Non-pigmented ciliary epithelial cell (primary cell): ENCODE measurements at places on chromosomes 7 and 10.

- no peak for DNase-seq
Observed at GRCh38 chr10:70121281-70121949, 11.2 kb downstream of the AIFM2 start.

DNA sequence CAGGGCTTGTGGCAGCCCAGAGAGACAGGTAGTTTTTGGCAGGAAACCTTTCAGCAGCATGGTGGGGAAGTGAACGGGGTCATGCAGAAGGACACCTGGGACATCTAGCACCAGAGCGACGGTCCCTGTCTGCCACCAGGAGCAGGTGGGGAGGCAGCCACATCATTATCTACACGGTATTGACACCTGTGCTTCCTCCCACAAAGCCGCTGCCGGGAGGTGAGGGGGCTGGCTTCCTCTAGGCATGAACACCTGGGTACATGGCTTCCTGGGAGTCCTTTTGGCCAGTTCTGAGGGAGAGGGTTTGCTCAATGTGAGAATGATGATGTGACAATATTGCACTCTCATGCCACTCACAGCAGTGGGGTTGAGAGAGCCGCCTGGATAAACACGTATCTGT is 275.2 kb downstream of the ACTR3B start:
- no peak for DNase-seq

GRCh38 chr10:99952799-99953198 is 56.9 kb downstream of the DNMBP start:
- no peak for DNase-seq

- DNase-seq: no peak
Observed at GRCh38 chr10:96856317-96856716, 24.2 kb downstream of the LCOR start.

DNA sequence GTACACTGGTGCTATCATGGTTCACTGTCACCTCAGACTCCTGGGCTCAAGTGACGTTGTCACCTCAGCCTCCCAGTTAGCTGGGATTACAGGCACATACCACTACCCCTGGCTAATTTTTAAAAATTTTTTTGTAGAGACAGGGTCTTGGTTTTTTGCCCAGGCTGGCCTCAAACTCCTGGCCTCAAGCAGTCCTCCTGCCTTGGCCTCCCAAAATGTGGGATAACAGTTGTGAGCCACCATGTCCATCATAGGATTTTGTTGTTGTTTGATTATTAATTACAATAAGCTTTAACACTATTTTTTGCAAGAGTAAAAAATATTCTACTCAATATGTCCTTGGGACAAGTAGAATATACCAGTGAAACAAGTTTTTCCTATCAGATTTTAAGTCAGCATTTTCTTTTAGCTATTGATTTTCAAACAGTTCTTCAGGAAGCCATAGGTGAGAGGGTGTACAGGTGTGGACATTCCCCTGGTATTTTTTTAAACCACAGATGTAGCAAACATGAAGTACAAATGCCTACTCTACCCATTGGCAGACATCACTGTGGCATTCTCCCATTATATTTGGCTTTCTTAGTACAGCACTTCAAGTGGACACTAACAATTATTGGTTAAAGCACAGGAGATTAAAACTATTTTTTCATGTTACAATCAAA is 18.7 kb downstream of the KMT2E start:
- DNase-seq: no peak

DNA sequence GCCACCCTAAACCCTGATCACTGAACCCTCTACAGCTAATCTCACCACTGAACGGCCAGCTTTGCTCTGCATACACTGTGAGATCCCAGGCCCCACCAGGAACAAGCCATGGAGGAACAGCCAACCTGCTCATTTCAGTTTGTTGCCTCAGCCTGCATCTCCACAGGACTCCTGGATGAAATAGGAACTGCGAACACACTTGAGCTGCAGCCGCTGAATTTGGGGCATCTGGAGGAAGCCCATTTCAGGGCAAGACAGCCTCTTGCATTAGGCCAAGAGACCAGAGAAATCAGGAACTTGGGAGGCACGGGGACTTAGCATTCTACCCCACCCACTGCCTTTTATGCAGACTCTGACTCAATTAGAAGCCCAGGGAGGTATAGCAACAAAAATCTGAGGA is 14.5 kb upstream of the EGR2 start:
- no peak for DNase-seq

GRCh38 chr10:1206601-1207000 is 150.4 kb downstream of the WDR37 start:
- DNase-seq: no peak

GRCh38 chr10:73828161-73828560 is 16.8 kb upstream of the NDST2 start:
- no peak for DNase-seq

- peak; percentile 23 for DNase-seq
Observed at GRCh38 chr7:69708857-69709256, 110.6 kb downstream of the AUTS2 start.

DNA sequence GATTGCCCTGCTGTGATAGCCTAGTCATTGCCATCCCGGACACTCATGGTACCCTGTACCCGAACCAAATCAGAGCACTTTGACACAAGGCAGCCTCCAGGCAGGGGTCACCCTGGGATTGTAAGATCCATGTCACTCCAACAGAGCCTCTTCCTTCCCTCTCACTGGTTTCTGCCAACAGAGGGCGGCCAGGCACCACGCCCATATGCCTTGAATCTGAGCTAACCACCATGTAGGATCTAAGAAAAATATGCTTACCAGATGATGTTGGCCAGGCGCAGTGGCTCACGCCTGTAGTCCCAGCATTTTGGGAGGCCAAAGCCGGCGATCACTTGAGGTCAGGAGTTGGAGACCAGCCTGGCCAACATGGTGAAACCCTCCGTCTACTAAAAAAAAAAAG is 389.2 kb upstream of the KLF6 start:
- DNase-seq: no peak
